Left cardiac atrium (tissue), 4 donors: ENCODE measurements at places on chromosomes 5 and 9. TPM values are rescaled to one million over a fixed set of nuclear protein-coding genes. Genes with fewer than 3 reads are reported as not detected.

ENTREP1 gene
- total RNA-seq = 12.0 TPM

GPR151 gene
- total RNA-seq = not detected

BTNL9 gene
- 31.4 TPM for total RNA-seq

DELE1 gene
- 79.9 TPM for total RNA-seq

OR1J2 gene
- total RNA-seq = not detected

UTP15 gene
- 18.0 TPM for total RNA-seq

PTGER4 gene
- 6.0 TPM for total RNA-seq

INSL4 gene
- total RNA-seq = not detected

DNA sequence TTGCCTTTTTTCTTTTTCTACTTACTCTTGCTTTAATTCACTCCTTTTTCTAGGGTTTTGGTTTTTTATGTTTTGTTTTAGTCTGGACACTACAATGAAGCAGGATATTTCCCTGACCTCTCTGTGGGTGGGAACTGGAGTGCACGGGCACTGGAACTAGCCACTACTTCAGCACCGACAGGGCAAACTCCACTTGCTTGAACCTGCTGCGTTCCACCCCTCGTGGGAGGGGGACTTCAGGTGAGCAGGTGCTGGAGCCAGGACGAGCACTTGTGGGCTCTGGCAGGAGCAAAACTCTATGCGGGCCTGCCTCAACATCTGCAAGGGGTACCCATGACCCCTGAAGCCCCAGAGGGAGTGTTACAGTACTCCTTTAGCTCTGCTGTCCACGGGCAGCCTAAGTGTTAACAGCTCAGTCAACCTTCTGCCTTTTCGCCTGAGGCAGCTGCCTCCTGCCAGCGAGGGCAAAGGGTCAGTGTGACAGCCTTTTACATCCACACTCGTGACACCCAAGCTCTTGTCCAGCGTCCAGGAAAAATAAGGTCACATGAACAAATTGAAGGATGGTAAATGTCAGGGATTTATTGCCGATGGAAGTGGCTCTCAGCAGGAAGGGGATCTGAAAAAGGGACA lies 144.1 kb upstream of the NFIL3 start:
- DNase-seq = no peak

DNA sequence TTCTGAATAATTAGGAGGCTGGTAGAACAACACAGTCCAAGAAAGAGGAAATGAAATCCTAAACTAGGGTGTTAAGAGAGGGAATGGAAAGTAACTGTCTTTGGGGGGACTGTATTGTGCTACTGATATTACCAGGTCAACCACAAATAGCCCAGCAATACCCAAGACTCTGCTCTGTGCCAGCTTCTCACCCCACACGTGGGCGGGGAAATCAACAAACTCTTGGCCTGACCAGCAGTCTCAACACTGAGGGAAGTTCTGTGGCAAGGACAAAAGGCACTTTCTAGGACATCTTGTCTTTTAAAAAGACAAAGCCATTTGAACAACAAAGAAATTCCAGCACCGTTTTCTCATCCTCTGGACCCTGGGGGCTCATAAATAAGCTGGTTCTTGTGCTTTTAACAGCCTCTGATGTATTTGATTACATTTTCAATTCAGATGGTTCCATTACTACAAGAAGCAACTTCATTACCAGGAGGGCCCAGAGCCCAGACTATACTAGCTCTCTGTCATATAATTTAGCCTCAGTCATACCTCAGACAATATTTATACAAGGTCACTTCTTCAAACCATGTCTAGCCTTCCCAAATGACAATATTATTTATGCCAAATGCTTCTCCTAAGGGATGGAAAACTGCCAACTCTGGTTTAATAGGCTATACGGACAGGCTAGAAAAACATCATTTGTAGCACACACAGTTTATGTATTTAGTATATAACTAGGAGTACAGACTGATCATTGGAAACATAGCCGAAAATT lies 297.8 kb downstream of the CWC27 start:
- DNase-seq = no peak

- peak; percentile 68 for DNase-seq
Observed at GRCh38 chr9:4297786-4298254, 2.0 kb downstream of the GLIS3 start.

- no peak for DNase-seq
Observed at GRCh38 chr9:134263596-134263995, 62.7 kb upstream of the RXRA start.

- no peak for DNase-seq
Observed at GRCh38 chr9:33637881-33638280, 113.8 kb downstream of the ANKRD18B start.

DNA sequence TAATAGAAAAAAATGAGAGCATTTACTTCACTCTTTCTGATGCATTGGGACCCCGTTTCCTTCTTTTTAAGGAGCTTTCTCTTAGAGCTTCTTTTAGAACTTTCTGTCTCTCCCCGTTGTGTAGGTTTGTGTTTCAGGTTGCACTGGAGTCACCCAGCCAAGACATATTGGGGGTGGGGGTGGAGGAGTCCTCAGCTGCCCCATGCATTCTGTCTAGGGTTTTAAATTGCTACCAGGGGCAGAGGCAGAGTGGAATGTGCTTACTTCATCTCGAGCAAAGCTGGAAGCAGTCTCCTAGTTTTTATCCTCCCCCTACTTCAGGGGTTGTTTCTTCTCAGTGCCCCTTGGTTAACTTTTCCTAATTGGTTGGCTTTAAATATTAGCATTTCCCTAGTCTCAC lies 9.4 kb downstream of the OR2K2 start:
- no peak for DNase-seq

- no peak for DNase-seq
Observed at GRCh38 chr5:87195104-87195591, 72.5 kb upstream of the RASA1 start.
